ENCODE measurements at places on chromosomes 7 and 10.
A peak's percentile ranks its signal among the peaks of the same experiment; 100 is the strongest.

GRCh38 chr7:44636926-44637325 is 30.5 kb downstream of the OGDH start:
- no peak for DNase-seq

- peak; percentile 91 for DNase-seq
Measured at GRCh38 chr7:6516387-6516983, 34.8 kb downstream of the GRID2IP start.

DNA sequence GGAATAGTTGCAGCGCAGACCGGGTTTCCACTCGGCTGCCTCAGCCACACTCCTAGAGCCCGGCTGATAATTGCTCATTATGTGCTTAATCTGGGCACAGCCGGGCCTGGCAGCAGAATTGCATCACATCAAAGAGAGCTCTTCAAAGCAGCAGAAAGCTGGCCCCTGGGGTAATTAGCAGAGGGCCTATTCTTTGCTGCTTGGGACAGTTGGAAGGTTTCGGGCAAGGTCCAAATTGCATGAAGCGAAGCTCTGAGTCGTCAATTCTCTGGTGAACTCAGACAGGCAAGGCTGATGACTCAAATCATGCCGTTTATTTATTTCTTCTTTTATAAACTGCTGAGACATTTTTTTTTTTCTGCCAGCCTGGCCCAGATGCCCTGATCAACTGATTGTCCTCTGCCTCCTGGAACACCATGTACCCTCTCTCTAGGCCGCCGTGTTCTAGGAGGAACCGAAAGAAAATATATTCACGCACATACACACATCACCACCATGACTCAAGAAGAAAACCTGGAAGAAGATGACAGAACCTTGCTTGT is 242.2 kb downstream of the RAB11FIP2 start:
- no peak for DNase-seq

DNA sequence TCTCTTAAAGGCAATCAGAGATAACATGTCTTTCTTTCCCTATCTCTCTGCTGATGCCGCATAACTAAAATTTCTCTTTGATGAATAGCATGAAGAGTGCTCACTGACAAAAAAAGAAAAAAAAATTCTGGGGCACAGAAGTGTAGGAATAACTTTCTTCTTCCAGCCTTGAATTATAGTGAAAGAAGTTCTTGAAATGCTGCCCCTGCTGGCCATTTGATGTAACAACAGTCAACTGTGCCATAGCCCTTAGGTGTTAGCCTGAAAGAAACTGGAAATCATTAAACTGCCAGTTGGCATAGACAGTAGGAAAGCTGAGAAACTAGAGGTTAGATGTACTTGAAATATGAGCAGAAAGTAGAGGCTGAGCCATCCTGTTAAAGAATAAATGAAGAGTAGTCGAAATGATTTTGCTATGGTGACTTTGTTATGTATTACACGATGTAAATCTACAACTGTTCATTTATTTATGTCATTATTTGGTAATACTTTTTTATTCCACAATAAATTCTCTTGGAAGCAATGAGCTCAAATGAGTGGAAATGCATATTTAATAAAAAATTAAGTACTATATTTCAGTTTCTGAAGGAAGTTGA is 48.3 kb upstream of the FAM171A1 start:
- DNase-seq = peak; percentile 60

GRCh38 chr7:20331910-20332813 is 1.5 kb downstream of the ITGB8 start:
- DNase-seq = no peak

DNA sequence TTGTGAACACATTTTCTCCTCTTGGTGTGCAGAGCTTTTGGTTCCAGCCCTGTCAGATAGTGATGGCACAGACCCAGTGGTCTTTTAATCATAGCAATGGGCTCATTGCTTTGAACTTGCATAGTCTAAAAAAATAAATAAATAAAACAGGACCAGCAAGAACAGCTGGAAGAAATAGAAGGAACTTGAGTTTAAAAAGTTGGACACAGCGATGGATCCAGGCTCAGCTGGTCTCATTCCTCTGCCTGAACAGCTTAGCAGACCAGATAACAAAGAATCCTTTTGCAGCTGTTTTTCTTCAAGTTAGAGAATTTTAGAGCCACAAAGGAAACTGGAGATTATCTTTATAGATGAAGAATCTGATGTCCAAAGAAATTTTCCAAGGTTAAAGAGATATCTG is 1005.6 kb downstream of the LRMDA start:
- no peak for DNase-seq

DNA sequence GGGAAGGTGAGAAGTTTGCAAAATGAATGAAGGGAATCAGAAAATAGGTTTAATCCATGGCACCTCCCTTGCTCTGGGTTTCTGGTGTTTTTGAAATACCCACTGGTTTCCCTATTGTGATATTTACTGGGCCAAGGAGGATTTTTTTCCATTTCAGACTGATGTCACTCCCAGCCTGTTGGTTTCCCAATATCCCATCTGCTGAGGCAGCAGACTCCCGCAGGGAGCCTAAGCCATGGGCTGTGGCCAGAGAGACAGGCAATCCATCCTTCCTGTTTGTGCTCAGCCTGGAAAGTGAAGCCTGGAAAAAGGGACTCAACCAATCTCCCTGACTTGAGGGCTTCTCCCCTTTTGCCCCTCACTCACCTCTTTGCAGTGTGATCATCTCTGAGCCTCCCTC is 22.8 kb downstream of the FAM107B start:
- peak; percentile 6 for DNase-seq

- DNase-seq = no peak
Measured at GRCh38 chr7:48188776-48189520, 17.7 kb downstream of the ABCA13 start.

DNA sequence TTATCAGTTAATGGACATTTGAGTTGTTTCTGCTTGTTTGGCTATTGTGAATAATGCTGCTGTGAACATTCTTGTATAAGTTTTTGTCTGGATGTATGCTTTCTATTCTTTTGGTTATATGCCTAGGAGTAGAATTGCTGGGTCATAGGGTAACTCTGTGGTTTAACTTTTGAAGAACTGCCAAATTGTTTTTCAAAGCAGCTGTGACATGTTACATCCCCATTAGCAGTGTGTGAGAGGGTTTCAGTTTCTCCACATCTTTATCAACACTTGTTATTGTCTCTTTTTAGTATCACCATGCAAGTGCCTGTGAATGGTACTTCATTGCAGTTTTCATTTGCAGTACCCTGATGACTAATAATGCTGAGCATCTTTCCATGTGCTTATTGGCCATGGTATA is 2.1 kb upstream of the NDUFB8 start:
- DNase-seq = no peak

- DNase-seq = no peak
Measured at GRCh38 chr7:97015279-97015678, 9.4 kb downstream of the DLX5 start.

DNA sequence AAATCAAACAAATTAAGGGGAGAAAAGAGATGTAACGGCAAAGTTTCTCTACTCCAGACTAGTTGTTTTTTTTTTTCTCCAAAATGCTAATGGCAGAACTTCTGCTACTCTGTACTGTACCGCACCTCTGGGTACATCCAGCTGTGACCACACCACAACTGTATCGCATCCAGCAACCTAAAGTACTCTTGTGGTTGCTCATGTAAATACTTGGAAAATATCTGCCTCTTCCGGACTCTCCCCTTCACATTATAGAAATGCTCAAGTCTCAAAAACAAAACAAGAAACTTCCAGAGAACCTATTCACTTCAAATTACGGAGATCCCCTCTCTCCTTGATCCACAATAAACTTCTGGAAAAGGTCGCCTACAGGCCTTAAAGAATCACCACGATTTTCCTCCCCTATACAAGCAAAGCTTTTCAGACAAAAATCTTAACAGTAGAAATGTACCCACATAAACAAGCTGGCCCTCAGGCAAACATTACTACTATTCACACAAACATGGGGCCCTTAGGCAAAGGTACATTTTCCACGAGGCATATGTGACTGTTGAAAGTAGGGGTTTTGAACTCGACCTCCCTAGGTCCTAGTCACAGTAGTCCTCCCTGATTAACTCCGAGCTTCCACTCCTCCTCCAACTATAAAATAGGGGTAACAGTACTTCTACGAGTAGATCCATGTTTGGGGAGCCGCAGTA is 222.9 kb upstream of the MKLN1 start:
- DNase-seq = no peak

GRCh38 chr10:121338206-121338980 is 259.9 kb downstream of the FGFR2 start:
- DNase-seq = no peak

DNA sequence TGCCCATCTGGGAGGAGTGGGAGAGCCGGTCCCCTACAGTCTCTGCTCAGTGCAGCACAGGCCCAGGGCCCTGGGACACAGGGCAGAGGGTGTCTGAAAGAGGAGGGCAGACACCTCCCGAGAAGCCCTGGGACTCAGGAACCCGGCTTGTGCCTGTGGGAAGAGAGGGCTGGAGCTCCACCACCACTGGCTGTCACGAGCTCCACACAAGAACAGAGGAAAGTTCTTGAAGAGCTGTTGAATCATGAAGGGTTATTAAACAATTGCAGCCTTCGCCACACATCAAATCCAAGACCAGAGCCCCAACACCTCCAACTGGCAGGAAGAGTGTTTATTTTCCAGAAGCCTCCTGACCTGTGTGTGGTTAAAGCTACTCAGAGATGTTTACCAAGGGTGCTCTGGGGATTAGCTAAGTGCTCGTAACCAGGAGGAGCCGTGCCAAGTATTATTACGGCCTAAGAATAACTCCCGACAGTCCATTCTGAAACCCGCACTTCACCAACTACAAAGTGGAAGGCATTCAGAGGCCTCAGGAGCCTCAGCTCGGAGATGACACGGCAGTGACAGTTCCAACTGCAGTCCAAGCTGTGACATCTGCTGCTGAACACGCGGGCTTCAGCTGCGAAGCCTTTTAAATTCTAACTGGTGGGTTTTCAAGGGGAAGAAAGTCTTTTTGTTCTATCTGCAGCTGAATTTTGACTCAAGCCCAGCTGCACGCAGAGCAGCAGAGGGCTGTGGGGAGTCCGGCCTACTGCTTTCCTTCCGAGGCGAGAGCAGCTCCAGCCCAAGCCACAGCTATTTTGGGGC is 75.1 kb downstream of the MAD1L1 start:
- DNase-seq = peak; percentile 10

DNA sequence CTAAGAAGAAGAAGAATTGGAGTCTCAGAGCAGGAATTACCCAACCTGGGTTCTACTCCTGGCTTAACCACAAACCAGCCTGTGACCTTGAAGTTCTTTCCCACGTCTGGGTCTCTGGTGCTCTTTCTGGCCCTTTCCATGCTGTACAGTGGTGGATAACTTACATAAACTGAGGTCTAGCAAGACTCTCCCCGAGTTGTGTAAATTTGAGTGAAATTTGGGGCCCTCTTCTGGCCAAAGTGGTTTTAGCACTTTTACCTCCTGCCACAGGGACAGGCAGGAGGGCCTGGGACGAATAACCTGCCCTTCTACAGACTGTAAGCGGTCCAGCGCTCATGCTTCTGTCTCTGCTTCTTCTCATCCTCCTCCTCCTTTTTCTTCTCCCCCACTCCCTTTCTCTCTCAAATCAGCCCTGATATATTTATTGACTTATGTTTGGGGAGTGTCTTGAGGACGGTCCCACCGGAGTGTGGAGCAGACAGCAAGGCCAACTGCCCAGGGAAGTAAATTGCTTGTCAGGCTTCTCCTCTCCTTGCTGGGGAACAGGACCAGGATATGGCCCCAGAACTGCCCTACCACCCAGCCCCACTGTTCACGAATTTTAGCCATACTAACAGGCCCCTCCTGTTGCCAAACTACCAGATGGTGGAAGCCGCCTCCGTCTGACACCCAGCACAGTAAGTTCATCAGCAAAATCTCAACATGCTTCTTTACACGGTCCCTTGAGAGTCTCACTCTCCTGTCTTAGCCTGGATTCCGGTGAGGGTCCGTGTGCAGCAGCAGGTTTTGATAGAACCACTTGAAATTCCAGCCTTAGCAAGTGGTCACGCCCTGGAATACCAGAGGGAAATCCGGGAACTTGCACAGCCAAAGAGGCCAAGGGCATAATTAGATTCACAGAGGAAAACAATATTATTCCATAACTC is 4.0 kb upstream of the SH3PXD2A start:
- peak; percentile 74 for DNase-seq

DNA sequence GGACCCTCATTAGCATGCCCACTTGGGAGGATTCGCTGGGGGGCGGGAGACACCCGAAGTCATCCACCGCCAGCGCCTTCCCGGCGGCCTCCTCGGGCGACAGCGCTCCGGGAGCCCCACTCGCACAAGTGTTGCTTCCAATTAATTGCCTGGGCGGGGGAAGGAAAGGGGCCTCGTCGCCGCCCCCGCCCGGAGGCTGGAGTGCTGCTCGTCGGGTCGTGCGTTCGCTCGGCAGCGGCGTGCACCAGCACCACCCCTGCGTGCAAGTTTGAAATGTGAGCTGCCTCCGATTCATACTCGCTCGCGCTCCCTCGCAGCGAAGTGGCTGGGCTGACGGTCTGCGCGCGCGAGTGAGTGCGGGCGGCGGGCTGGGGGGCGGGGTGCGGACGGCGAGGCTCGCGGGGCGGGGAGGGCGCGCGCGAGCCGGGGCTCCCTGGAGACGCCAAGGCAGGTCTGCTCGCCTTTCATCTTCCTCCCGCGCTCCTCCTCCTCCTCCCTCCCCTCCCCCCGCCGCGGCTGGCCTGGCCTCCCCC is 104.6 kb upstream of the PPIF start:
- peak; percentile 86 for DNase-seq

DNA sequence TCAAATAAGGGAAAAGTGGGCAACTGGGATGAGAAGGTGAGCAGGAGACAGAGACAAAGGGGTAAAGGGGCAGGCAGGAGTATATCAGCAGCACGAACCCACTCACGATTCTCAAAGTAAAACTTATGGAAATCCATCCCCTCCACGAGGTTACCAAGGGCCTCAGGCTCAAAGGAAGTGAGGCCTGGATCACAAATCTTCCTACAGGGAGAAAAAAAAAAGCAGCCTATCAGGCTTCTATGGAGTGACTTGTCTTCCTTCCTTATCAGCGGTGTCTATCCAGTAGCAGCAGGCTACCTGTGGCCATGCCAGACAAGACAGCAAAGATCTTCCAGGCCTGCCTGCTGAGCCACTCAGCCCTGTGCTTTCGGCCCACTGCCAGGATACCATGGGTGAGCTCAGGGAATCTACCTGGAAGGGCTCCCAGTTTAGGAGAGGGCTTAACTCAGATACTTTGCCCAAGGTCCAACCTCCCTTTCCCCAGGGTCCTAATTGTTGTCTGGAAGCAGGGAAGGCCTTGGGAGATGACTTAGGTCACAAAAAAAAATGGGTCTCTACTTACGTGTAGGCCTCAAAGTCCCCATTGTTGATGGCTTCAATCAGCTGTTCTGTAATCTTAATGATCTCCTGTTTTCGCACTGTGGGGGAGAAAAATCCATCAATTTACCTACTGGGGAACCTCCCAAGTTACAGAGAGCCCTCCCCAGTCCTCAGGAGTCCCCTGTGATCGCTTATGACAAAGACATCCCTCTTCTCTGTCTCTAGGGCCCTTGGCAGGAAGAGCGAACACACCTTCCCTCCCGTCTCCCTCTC is 5.7 kb upstream of the NDST2 start:
- no peak for DNase-seq

- no peak for DNase-seq
Measured at GRCh38 chr7:145732521-145732920, 384.1 kb upstream of the CNTNAP2 start.

- peak; percentile 9 for DNase-seq
Measured at GRCh38 chr10:89867964-89868363, 166.6 kb downstream of the KIF20B start.

GRCh38 chr7:21367081-21367480 is 60.8 kb upstream of the SP4 start:
- DNase-seq = no peak

GRCh38 chr7:17274551-17275245 is 23.8 kb upstream of the AHR start:
- peak; percentile 90 for DNase-seq

All from ELR (cell line).